ENCODE measurements at places on chromosomes 11 and 22.

DNA sequence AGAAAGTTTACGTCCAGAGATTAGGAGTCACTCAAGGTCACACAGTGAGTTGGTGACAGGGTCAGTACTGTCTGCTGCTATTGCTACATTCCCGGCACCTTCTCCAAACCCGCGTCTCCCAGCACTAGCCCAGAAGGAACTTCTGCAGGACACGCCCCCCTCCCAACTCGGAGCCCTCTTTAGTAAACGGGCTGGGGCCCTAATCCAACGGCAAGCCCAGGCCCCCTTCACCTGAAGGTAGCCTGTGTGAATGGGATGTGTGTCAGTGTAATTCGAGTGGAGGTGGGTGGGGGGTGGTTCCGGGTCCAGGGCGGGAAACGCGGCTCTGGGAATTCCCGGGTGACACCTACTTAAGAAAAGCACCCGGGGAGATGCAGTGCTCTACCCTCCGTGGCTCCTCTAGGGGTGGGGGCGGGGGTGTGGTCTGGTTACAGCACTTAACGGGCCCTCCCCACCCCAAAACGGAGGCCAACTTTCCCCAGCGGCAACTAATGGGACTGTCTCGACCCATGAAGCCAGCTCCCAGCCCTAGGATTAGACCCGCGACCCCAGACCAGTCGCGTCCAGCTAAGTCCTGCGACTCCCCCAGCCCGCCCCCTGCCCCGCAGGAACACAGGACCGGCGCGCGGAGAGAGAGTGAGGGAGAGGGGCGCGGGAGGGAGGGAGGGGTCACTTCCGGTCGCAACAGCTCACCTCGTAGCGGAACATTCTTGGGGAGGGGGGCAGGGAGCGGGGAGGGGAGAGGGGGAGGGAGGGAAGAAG is 468 bp downstream of the PATL1 start:
- peak; percentile 10 for DNase-seq

- DNase-seq = no peak
These were observed 22.4 kb upstream of the FLRT1 start for GRCh38 chr11:64013141-64013896.

GRCh38 chr11:16361108-16361865 is 4.9 kb upstream of the SOX6 start:
- no peak for DNase-seq

- DNase-seq = no peak
These were observed 24.2 kb upstream of the JAM3 start for GRCh38 chr11:134044514-134045284.

GRCh38 chr11:34790620-34791019 is 125.6 kb downstream of the APIP start:
- DNase-seq = no peak

Data from BE2C (cell line).